Stimulated activated CD8-positive, alpha-beta memory T cell treated with anti-CD3 and anti-CD28 coated beads, Interleukin-4, amount 100 ng/mL, for 4 hours (primary cell): ENCODE measurements at places on chromosomes 16 and 17.
A peak's percentile ranks its signal among the peaks of the same experiment; 100 is the strongest.

DNA sequence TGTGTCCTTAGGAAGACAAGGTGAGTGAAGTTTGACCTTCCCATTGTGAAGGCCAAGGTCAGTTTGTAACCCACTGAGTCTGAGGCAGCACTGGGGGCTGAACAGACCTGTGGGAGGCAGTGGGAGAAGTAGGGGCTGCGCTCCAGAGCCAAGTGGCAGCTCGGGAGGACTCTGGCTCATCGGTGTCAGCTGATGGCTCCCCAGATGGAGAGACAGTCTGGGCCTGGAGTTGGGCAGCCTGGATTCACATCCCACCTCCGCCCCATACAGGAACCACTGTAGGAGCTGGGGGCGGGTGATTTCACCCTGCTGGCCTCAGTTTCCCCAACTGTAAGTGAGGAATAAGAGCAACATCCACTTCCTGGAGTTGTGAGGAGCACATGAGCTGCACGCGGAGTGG is 128.4 kb downstream of the FOXL1 start:
- no peak for DNase-seq

- no peak for DNase-seq
Observed at GRCh38 chr16:370979-371514, 709 bp upstream of the MRPL28 start.

DNA sequence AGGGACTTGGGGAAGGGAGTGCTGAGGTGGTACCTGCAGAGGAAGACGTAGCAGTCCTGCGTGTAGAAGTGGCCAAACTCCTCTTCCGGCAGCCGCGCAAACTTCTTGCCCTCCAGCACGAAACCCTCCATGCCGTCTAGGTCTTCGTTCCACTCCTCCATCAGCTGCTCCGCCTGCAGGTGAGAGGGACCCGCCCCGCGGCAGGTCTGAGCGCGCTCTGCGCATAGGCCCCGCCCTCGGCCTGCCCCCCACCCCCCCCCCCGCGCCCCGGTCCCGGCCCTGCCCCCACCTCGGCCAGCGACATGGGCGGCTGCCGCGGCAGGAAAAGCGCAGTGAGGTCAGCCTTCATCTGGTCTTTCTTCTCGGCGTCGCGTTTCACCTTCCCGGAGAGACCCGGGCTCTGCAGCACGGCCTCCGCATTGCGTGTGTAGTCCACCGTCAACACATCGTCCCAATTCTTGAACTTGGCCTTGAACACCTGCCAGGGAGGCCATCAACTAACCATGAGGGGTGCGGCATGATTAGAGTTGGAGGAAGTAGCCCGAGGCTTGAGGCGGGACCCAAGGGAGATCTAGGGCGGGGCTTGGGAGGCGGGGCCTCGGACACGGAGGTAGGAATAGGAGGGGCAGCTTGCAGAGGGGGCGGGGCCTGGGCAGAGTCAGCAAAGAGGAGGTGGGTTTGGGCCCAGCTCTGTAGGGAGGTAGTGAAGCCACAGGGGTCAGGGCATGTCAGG is 11.5 kb downstream of the FLII start:
- no peak for DNase-seq

- DNase-seq: no peak
Observed at GRCh38 chr17:2967515-2967914, 95.9 kb downstream of the OR1D5 start.

GRCh38 chr16:2280981-2281542 is 13.1 kb upstream of the RNPS1 start:
- DNase-seq: no peak

DNA sequence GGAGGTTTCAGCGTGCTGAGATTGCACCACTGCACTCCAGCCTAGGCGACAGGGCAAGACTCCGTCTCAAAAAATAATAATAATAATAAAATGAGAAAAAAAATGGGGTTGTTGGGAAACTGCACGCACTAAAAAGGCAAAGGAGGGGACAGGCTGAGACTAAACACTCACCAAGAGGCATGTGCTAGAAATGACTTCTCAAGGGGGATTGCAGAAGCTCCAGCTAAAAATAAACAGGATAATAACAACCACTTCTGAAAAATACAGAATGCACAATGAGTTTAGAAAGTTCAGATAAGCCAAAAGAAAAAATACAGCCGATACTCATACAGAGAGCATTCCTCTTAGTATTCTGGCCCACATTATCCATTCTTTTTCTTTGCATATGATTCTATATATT is 15.1 kb upstream of the TIMP2 start:
- no peak for DNase-seq

GRCh38 chr17:74512624-74513091 is 18.6 kb downstream of the CD300LB start:
- DNase-seq: no peak

DNA sequence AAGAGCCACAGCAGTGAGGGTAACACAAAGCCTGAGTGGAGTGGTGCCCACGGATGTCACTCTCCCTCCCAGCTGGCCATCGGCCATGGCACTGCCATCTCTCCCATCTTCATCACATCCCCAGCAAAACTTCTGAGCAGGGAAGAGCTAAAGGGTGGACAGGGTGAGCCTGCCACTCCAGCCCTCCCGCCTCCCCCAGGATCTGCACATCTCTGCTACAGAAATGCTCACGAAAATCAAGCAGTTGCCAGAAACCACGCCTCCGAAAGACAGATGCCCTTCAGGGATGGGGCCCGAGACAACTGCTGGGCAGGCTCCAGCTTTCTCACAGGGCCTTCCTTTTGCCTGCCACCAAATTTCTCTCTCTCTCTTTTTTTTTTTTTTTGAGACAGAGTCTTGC is 3.6 kb downstream of the GRIN2C start:
- DNase-seq: no peak

DNA sequence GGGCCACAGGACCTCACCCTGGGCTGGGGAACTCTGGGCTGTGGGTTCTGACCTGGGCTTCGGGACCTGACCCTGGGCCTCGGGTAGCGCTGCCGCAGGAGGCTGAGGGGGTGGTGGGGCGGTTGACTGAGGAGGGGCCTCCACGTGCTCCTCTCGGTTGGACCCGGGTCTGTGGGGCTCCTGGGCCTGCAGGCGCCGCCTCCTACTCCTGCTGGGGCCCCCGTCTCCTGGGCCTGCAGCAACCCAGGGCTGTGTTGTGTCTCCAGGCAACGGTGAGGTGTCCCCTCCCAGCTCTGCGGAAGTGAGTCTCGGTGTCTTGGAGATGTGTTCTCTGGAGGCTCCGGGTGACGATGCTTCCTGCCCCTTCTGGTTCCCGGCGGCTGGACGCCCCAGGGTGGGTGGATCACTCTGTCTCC is 41.5 kb upstream of the GNG13 start:
- DNase-seq: no peak

- no peak for DNase-seq
Observed at GRCh38 chr17:82013341-82013740, 9.3 kb downstream of the CENPX start.

GRCh38 chr16:76232704-76233103 is 44.5 kb upstream of the CNTNAP4 start:
- DNase-seq: no peak

GRCh38 chr17:6797718-6798351 is 21.8 kb downstream of the FBXO39 start:
- no peak for DNase-seq

DNA sequence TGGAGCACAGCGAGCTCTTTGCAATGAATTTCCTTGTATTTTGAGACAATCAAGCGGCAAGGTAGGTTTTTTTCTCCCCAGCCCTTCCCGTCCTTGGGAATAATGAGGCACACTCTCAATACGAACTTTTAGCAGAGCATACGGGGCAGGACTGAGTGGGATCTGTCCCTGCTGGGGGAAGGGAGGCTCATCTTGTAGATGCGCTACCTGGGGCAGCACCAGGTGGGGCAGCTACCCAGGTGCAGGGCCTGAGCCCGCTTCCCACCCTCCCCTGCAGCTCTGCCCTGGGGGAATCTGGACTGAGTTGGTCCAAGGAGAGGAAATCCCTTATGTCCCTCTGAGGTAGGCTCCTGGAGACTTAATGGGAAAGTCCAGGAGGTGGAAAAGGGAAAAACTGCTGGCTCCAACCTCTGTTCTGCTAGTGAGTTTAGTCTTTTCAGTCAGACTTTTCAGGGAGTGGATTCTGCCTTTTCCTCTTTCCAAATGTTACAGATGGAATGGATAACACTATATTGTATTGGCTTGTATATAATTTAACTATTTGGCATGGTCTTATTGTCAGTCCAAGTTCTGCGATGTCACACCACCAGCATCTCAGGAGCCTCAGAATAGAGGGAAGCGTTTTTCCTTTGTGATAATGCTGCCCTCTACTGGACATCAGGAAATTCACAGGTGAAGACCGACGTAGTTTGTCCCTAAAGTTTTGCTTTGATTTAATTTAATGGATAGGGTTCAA is 9.6 kb upstream of the CES1 start:
- DNase-seq: no peak

DNA sequence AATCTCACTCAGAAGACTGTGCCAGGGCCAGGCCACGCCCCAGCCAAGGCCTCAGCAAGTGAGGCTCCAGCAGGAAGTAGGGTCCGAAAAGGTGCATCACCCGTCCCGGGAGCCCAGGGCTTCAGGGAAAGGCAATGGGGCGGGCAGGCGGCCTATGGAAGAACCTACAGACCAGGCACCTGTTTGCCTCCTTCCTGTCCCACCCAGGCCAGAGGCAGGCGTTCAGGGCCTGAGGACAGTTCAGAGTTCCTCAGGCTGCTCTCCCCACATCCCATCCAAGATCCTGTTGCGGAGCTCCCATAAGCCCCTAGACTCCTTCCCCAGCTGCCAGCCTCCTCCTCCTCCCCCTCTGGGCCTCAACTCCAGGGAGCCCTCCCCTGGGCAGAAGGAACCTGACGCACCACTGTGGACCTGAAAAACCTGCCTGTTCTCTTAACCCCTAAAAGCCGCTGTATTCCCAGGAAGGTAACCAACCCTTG is 2.3 kb downstream of the CLUH start:
- no peak for DNase-seq

GRCh38 chr16:88466175-88466862 is 13.2 kb downstream of the ZFPM1 start:
- DNase-seq: no peak

DNA sequence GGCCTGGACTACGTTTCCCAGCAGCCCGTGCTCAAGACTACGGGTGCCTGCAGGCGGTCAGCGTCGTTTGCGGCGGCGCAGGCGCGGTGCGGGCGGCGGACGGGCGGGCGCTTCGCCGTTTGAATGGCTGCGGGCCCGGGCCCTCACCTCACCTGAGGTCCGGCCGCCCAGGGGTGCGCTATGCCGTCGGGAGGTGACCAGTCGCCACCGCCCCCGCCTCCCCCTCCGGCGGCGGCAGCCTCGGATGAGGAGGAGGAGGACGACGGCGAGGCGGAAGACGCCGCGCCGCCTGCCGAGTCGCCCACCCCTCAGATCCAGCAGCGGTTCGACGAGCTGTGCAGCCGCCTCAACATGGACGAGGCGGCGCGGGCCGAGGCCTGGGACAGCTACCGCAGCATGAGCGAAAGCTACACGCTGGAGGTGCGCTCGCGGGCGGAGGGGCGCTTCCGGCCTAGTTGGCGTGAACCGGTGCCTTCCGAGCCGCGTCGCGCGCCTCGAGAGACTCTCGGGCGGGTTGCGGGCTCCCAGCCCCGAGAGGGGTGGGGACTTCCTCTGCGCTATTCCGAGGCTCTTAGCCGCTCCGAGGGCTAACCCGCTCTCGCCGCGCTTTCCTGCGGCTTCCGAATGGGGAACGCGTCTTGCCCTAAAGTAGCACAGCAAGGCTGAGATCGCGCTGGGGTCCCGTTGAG is at the start of gene RBL2:
Gene RBL2 (plus strand): TSS at position 95 of the 689 bp plus-strand sequence. CDS start 86 bp downstream, at position 181.
- peak; percentile 61 for DNase-seq

DNA sequence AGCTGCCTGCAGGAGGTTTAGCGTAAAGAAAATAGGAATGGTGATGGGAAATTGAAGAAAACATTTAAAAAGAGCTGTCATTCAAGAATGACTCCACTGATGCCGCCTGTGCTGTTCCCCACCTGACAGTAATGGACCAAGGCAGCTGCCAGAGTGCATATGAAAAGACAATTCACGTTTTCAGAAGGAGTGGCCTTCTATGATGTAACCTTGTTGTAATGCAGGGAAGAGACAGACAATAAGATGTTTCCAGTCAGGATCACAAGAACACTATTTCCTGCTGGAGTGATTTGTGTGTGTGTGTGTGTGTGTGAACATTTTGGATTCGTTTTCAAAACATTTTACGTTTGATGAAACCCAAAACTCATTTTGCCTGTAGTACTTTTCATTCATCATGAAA is 203.7 kb downstream of the LGALS9B start:
- DNase-seq: no peak

DNA sequence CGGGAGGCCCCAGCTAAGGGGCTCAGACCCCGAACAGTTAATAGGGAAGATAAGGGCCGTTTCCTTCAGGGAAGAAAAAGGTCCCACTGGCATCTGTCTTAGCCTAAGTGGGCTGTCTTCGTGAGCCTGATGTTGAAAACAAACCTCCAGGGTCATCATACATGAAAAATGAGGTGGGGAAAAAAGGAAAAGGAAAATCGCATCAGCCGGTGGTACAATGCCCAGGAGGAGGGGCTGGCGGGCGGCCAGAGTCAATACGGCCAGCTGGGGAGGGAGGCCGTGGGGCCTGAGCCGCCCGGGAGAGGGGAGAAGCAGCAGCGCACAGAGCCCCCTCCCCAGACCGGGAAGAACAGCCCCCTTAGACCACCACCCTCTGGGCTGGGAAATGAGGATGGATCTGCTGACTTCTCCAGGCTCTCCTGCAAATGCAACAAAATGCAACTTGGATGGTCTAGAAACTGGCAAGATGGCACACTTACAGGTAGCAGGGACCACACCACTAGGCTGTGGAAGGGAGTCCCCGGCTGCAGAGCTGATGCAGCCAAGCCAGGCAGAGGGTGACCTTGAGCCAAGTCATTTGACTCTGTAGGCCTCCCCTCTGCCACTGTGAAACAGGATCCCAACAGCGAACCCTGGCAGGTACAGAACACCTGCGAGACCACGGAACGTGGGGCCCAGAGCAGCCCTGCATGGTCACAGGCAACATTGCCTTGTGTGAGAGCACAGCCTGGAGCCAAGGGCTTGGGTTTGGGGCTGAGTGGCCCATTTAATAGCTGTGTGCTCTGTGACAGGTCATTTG is 448.5 kb downstream of the SOX9 start:
- DNase-seq: no peak

DNA sequence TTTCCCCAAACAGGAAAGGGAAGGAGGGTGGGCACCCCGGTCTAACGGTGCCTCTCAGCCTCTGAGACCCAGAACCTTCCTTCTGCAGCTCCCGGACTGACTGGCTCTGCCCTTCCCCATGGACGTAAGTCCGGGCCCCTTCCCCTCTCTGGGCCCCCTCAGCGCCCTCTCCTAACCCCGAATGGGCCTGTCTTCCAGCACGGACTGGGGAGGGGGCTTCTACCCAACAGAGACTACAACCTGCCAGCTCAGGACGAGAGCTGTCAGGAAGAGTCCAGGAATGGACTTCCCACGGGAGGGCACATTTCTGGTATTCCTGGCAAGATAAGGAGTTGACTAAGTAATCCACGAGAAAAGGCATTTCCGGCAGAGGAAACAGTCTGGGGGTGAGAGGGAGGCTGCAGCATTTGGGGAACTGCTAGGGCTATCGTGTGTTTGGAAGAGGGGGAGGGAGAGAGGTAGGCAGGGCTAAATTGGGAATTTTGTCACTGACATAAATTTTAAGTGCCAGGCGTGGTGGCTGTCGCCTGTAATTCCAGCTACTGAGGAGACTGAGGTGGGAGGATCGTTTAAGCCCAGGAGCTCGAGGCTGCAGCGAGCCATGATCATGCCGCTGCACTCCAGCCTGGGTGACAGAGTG is 12.1 kb upstream of the ALDOA start:
- no peak for DNase-seq

- DNase-seq: no peak
Observed at GRCh38 chr16:69707920-69708683, 18.3 kb downstream of the NQO1 start.

GRCh38 chr17:17675925-17676534 is 5.2 kb upstream of the RAI1 start:
- DNase-seq: no peak

GRCh38 chr17:61250335-61250890 is 149.2 kb upstream of the TBX2 start:
- no peak for DNase-seq
